ENCODE measurements at places on chromosomes 1 and 21.

- DNase-seq: no peak
Observed at GRCh38 chr1:118115567-118116295, 69.3 kb downstream of the SPAG17 start.

GRCh38 chr1:32828341-32828740 is 10.9 kb downstream of the S100PBP start:
- DNase-seq: no peak

DNA sequence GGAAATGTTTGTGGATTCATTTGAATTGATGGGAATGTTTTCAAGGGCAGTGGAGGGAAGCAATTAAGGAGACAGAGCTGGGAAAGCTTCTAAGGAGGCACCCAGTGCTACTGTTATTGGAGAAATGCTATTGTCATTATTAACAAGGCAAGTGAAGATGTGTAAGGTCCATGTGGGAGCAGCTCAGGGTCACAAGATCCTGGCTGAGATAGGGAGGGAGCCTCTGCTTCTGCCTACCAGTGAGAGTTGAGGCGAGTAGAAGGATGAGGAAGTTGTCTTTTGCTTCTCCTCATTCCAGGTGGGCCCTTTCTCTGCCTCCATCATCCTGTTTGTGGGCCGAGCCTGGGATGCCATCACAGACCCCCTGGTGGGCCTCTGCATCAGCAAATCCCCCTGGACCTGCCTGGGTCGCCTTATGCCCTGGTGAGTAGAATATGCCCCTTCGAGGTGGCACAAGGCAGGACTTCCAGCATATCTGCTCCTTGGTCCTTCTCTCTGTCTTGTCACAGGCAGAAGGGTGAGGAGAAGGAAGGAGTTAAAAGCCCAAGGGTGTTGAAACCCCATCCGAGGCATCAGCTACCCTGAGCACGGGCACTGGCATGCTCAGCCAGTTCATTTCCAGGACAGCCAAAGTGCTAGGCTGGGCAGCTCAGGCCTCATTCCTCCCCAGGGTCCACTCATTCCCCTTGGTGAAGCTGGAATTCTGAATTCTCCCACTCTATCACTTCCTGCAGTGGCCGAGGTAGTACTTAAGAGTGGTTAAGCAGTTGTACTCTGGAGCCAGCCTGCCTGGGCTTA is 3.7 kb downstream of the MFSD2A start:
- DNase-seq: no peak

DNA sequence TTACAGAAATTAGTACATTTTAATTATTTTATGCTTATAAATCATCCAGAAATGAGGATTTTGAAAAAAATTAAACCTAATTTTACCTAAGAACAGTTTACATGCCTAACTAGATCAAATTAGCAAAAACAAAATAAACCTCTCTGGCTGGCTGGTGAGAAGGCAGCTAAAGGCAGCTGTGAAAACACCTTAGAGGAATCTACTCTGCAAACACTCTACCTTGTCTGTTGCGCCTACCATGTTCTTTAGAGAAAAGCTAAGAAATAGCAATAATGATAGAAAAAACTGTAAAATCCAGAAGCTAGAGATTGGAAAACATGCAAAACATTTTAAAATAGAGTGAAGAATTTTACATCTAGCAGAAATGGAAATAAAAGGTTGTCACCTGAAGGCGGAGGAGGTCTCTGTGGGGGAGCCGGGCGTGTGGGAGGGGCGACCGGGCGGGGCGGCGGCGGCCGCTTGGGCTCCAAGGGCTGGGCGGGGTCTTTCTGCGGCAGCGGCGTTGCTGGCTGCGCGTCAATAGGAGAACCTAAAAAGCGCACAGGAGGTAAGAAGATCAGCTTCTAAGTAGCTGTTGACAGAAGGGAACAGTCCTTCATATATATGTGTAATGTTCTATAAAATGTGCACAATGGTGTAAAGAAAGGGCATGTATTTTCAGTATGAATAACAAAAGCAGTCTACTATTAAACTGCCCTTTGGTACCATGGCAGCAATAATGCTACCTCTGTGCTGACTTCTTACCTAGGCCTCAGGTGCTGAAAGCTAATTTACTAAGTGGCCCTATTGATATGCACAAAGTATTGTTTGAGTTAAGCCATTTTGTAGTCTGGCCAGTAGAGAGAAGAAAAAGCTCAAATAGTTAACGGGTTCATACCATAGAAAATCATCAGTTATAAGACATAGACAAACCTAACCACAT is 33.3 kb upstream of the CFAP298 start:
- DNase-seq: no peak

- DNase-seq: no peak
Observed at GRCh38 chr21:46619846-46620245, 15.0 kb upstream of the S100B start.

All from PC-9 (cell line).